ENCODE measurements at places on chromosomes 2 and 18.

GRCh38 chr18:71919211-71919610, 624.9 kb downstream of the CBLN2 start:
- no peak for DNase-seq

- DNase-seq: peak; percentile 40
Observed at GRCh38 chr2:127146820-127147502, 40.0 kb upstream of the BIN1 start.

DNA sequence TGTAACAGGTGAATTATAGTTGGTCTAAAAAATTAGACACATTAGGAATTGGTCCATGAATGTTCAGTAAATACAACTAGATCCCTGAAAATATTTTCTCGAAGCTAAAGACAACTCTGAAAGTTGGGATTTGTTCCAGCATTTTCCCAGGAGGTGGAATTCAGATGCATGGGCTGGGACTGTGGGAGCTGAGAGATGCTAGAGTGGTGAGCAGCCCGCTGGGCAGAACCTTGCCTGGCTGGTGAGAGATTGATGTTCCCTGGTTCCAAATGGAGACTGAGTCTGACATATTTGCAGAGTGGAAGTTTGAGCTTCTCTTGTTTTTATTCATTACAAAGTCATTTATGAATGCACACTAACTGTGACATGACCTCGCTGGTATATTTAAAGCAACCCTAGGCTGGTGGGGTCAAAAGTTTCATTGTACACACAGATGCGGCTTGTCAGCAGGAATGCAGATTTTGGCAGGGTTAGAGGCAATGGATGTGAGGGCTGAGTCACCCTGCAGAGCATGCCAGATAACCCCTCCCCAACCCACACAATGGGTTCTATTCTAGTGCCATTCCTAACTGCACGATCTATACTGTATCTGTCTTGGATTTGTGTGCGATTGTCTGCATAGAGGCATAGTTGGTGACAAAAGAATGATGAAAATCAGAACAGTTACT, 23.5 kb upstream of the TMEM178A start:
- DNase-seq: peak; percentile 63

GRCh38 chr2:205931388-205931787, 154.6 kb downstream of the INO80D start:
- DNase-seq: no peak

- no peak for DNase-seq
Observed at GRCh38 chr18:62576845-62577512, 54.2 kb downstream of the ZCCHC2 start.
